ENCODE measurements at places on chromosomes 5 and 9.

- DNase-seq, result no peak
- H3K27me3 ChIP-seq, result no peaks in the 10 kb centered on the region
- H3K4me3 ChIP-seq, result no peak overlapping the region
- H3K27ac ChIP-seq, result no peak overlapping the region
- no peaks in the 10 kb centered on the region for H3K4me1 ChIP-seq
These were observed 60.7 kb downstream of the TAF11L14 start for GRCh38 chr5:17694914-17695313.

- no peak overlapping the region for H3K27ac ChIP-seq
- no peaks in the 10 kb centered on the region for H3K36me3 ChIP-seq
- peaks cover 3% of the 10 kb centered on the region for H3K27me3 ChIP-seq
- peaks cover 9% of the 10 kb centered on the region for H3K4me1 ChIP-seq
- no peak for DNase-seq
These were observed 27.7 kb upstream of the SLC12A7 start for GRCh38 chr5:1139331-1140170.

DNA sequence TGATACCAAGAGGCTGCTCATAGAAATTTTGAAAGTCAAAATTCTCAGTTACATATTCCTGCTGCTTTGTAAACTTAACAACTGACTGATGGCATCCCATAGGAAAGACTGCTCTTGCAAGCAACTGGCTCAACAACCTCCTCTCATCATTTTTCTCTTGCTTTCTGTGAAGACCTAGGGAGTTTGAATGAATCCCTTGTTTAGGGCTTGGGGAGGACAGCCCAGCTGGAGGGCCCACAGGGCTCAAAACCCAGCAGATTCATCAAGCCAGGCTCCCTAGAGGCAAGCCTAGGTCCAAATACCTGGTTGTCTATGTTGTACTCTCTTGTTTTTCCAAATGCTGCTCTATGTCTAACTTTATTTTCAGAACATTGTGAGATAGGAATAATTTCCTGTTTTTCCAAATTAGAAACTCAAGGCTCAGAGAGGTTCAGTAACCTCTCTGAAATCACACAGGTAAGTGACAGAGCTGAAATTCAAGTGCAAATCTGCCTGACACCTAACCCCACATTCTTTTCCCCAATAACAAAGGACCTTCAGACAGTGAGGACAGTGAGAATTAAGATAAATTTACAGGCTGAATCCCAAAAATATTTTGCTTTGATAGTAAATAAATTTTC lies 558.9 kb upstream of the KLF4 start:
- H3K27me3 ChIP-seq, result no peaks in the 10 kb centered on the region
- no peak overlapping the region for H3K27ac ChIP-seq
- no peak overlapping the region for H3K4me3 ChIP-seq
- H3K36me3 ChIP-seq, result no peaks in the 10 kb centered on the region
- H3K4me1 ChIP-seq, result no peaks in the 10 kb centered on the region

- no peak overlapping the region for H3K4me3 ChIP-seq
- H3K27me3 ChIP-seq, result no peaks in the 10 kb centered on the region
- H3K36me3 ChIP-seq, result no peaks in the 10 kb centered on the region
- DNase-seq, result no peak
These were observed 6.0 kb upstream of the NIPBL start for GRCh38 chr5:36870399-36871040.

DNA sequence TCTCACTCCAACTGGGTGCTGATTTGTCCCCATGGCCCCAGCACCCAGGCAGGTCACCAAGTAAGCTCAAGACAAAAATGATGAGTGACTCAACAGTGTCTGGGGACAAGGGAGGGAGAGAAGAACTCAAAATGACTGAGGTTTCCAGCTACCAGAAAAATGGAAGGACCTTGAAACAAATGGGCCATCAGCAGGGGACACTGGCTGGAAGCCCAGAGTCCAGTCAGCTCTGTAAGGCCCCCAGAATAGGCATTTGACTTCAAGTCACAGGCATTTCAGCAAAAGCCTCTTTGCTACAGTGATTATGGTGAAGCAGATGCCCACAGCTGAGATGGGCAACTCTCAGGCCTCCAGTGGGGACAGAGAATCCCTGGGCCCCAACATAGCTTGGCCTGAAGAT lies 139.0 kb upstream of the GABRP start:
- no peak for DNase-seq
- H3K4me1 ChIP-seq, result no peaks in the 10 kb centered on the region
- peaks cover 75% of the 10 kb centered on the region for H3K27me3 ChIP-seq
- peak overlapping the region; percentile 14 for H3K27ac ChIP-seq

DNA sequence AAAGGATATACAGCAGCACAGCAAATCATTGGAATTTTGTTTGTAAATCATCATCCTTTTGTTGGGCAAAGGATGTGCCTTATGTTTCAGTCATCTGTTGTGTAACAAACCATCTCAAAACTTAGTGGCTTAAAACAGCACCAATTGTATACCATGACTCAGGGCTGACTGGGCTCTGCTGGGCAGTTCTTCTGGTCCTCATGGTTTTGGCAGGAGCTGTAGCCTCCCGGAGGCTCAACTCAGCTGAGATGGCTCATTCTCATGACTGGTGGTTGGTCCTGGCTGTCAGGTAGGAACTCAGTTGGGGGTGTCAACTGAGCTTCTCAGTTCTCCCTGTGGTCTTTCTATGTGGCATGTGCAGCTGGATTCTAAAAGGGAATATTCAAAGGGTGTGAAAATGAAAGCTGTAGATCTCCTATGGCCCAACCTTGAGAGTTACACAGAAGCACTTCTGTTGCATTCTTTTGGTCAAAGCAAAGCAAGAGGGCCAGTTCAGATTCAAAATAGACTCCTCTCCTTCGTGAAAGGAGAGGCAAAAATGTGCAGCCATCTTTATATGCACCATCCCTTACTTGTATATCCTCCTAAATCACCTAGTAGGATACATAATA lies 39.1 kb upstream of the CPEB4 start:
- peaks cover 11% of the 10 kb centered on the region for H3K27me3 ChIP-seq
- no peaks in the 10 kb centered on the region for H3K36me3 ChIP-seq

GRCh38 chr5:10536931-10537579 lies 26.8 kb upstream of the ANKRD33B start:
- H3K4me1 ChIP-seq, result peaks cover 10% of the 10 kb centered on the region
- peaks cover 55% of the 10 kb centered on the region for H3K27me3 ChIP-seq
- peak overlapping the region; percentile 67 for H3K4me3 ChIP-seq
- peaks cover 3% of the 10 kb centered on the region for H3K36me3 ChIP-seq

- H3K4me3 ChIP-seq, result no peak overlapping the region
- peaks cover 75% of the 10 kb centered on the region for H3K27me3 ChIP-seq
- no peak for DNase-seq
- no peak overlapping the region for H3K27ac ChIP-seq
These were observed 108.1 kb downstream of the SGCD start for GRCh38 chr5:156435101-156435500.

DNA sequence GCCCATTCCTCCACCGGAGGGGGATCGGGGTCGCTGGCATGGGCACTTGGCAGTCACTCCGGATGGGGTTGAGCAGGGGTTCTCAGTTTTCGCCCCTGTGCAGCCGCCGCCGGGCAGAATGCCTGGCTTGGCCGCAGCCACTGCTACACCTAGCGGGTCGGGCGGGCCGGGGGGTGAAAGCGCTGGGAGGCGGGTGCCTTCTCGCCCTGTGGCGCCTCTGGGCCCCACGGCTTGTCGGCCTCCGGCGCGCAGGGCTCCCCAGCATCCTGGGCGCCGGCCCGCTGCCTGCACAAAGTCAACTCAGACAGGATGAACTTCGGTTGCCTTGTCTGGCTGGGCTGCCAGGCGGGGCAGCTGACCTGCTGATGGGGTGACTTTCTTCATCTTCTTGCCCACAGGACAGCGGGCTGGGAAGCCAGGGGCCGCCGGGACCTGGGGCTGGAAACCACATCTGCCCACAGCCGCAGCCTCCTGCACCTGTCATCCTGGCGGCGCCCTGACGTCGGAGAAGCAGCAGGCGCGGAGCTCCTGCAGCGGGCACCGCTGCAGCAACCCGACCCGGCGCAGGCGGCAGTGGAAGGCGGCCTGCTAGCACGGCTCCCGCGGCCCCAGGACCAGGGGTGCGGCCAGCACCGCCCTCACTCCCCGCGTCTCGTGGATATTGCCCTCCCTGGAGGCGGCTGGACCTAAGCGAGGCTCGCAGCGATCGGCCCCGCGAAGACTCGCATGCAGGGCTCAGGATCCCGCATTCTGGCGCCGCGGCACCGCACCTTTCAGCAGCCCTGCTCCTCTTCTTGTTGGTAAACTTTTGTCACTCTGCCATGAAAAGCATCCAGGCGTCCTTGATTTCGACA lies 1.3 kb upstream of the ANKRD18A start:
- H3K27me3 ChIP-seq, result no peaks in the 10 kb centered on the region
- H3K4me3 ChIP-seq, result peak overlapping the region; percentile 94
- no peaks in the 10 kb centered on the region for H3K36me3 ChIP-seq
- H3K27ac ChIP-seq, result peak overlapping the region; percentile 88
- H3K4me1 ChIP-seq, result peaks cover 16% of the 10 kb centered on the region

DNA sequence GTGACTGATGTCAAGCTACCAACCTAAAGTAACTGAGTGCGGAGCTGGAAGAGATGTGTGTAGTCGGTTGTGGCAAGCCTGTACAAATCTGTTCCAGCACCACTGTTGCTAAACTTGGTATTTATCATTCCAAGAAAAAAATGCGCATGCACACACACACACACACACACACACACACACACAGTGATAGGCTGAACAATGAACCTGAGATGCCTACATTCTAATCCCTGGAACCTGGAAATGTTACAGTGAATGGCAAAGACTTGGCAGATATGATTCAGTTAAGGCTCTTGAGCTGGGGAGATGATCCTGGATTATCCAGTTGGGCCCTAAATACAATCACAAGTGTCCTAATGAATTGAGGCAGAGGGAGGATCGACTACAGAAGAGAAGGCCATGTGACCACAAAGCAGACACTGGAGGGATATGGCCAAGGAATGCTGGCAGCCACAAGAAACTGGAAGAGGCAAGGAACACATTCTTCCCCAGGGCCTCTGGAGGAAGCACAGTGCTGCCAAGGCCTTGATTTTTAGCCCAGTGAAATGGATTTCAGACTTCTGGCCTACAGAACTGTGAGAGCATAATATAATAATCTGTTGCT lies 49.7 kb upstream of the LHFPL2 start:
- no peak overlapping the region for H3K4me3 ChIP-seq
- H3K36me3 ChIP-seq, result no peaks in the 10 kb centered on the region
- DNase-seq, result no peak
- H3K27me3 ChIP-seq, result no peaks in the 10 kb centered on the region
- no peak overlapping the region for H3K27ac ChIP-seq
- no peaks in the 10 kb centered on the region for H3K4me1 ChIP-seq

GRCh38 chr5:151153766-151154272 lies 3.8 kb downstream of the ANXA6 start:
- H3K36me3 ChIP-seq, result no peaks in the 10 kb centered on the region
- peaks cover 79% of the 10 kb centered on the region for H3K4me1 ChIP-seq
- no peak for DNase-seq
- H3K27me3 ChIP-seq, result no peaks in the 10 kb centered on the region
- peak overlapping the region; percentile 98 for H3K27ac ChIP-seq
